ENCODE measurements at places on chromosomes 1 and 21. TPM values are rescaled to one million over a fixed set of nuclear protein-coding genes. Genes with fewer than 3 reads are reported as not detected.
A peak's percentile ranks its signal among the peaks of the same experiment; 100 is the strongest.

DNA sequence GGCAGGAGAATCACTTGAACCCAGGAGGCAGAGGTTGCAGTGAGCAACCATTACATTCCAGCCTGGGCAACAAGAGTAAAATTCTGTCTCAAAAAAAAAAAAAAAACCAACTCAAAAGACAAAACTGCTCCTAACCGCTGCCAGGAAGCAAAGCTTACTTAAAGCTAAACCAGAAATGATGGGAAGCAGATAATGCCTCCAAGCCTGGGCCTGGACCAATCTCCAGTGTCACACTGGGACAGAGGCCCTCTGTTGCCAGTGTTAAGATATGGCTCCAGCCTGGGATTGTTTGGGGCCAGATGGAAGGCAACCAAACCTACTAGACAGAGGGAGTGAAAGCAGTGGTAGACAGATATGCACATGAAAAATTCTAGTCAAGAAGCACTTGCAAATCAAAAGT lies 36.9 kb downstream of the NSL1 start:
- H3K4me1 ChIP-seq, result peaks cover 40% of the 10 kb centered on the region
- DNase-seq, result no peak
- no peak overlapping the region for H3K4me3 ChIP-seq
- H3K27me3 ChIP-seq, result no peaks in the 10 kb centered on the region
- peak overlapping the region; percentile 52 for H3K27ac ChIP-seq

PYHIN1 gene
- total RNA-seq, result 14.2 TPM

GJC2 gene
- 2.0 TPM for total RNA-seq

VWA5B1 gene
- total RNA-seq, result 0.14 TPM

- no peaks in the 10 kb centered on the region for H3K27me3 ChIP-seq
- no peak overlapping the region for H3K4me3 ChIP-seq
- DNase-seq, result no peak
- no peak overlapping the region for H3K27ac ChIP-seq
Measured at GRCh38 chr1:170041423-170042192, 32.9 kb downstream of the KIFAP3 start.

DNA sequence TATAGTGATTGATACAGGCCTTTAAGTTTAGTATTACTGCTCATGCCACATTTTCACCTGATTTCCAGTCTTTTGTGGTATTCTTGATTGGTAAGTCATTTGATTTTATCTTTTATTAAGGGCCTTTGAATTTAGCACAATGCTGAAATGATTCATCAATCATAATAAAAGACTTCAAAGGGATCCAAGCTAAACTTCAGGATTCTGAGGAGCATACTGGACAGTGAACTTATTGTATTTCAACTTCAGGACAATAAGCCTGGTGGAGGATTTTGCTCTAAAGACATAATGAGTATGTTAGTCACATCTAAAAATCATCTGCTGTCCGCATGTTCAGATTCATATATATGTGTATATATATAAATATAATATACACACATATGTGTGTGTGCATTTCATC lies 233.3 kb downstream of the SETD4 start:
- no peaks in the 10 kb centered on the region for H3K36me3 ChIP-seq
- DNase-seq, result no peak
- no peak overlapping the region for H3K4me3 ChIP-seq
- no peaks in the 10 kb centered on the region for H3K27me3 ChIP-seq
- H3K4me1 ChIP-seq, result no peaks in the 10 kb centered on the region

PLA2G5 gene
- total RNA-seq, result 1.4 TPM

AMPD2 gene
- 44.7 TPM for total RNA-seq
